Daoy (cell line): ENCODE measurements at places on chromosomes 2 and 18. TPM values are rescaled to one million over a fixed set of nuclear protein-coding genes. Genes with fewer than 3 reads are reported as not detected.

DNA sequence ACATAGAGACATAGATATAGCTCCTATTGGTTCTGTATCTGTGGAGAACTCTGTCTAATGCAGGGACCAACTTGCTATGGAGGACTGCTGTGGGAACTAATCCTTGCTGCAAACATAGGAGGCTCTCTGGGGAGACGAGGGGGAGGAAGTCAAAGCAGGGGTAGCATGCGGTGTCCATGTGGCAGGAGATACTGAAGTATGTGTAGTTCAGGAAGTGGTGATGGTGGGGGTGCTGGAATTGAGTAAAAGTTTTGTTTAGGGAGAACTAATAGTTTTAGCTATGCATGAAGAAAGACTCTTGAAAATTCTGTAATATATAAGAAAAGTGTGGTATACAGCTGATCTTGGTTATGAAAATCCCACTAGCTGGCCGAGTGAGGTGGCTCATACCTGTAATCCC is 62.0 kb downstream of the ANKRD44 start:
- peak; percentile 7 for DNase-seq

- DNase-seq, result no peak
Observed at GRCh38 chr2:58862244-58862643, 621.1 kb upstream of the FANCL start.

DNA sequence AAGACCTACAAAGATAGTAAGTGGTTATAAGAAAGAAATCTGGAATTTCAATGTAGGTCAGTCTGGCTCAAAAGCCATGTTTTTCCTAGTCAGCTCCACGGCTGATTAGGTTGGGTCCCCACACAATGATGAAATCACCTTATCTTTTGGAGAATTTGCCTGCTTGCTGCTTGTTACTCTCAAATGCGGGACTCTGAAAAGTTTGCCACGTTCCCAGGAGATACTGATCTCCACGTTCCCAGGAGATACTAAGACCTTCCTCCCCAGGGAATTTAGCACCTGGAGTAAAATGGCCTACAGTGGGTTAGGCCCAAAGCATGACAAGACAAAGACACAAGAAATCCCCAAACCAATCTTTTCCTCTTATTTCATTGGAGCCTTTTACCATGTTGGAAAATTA is 449.6 kb downstream of the TNS1 start:
- DNase-seq, result no peak

DNA sequence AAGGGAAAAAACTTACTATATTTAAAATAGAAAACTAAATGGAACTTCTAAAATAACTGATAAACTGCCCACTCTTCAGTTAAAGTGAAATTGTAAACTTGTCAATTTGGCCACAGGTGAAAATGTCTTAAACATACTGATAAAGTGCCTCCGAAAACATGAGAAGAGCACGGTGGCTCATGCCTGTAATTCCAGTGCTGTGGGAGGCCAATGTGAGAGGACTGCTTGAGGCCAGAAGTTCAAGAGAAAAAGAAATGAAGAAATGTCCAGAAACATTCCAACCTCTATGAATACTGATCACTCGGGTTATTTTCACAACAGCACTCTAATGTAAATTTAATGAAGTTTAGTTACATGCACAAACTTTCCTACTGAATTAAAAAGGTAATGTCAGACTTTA is 63.4 kb upstream of the DNER start:
- no peak for DNase-seq

DNA sequence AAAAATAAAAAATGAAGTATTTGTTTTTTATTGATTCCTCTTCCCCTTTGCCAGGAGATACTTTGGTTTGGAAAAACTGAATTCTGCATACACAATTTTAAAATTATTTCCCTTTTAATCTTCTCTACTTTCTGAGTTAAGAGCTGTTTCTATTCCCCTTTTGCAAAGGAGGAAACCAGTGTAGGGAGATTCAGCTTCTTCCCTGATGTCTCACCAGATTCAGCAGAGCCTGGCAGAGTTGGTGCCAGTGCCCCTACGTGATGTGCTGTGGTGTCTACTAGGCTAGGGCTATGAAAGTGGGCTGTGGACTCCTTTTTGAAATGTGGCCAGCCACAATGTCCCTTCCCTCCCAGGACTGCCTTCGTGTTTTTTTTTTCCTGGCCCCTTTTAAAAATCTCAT is 2.4 kb downstream of the RPE start:
- DNase-seq, result no peak

DNA sequence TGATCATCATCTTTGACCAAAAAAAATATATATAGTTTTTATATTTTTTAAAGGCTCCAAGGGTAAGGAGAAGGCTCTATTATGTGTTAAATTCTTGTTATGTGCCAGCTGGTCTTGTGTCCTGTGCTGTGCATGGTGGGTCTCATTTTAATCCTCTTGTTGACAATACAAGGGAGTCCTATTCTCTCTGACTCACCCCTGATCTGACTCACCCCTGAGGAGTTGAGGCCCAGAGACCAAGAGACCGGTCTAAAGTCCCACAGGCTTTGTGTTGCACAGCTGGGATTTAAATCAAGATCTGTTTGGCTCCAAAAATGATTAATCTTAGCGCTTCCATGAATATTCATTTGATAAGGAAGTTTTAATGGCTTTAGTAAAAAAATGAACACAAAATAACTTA is 25.7 kb downstream of the MC2R start:
- DNase-seq, result peak; percentile 79

GRCh38 chr2:43158259-43158880 is 68.0 kb downstream of the ZFP36L2 start:
- DNase-seq, result peak; percentile 89

NAT8 gene
- total RNA-seq, result not detected in 2 replicates

DNA sequence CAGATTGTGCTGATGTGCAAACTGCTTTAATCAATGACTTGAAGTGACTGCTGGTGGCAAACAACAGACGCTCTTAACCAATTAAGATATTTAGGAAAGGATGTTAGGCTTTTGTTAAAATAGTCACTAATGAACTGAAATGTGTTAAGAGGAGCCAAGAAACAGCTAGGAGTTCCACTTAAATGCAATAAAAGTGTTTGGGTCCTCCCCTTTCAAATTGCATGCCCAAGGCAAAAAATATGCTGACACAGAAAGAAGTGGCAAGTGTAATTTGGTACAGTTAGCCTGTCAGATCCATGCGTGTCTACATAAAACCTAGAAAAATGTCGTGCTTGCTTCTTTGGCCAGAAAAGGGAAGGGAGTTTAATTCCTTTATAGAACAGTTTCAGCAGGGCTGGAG is 61.9 kb downstream of the XRCC5 start:
- DNase-seq, result no peak

- no peak for DNase-seq
Observed at GRCh38 chr2:106876699-106877098, 9.3 kb downstream of the ST6GAL2 start.

FLACC1 gene
- not detected in 2 replicates for total RNA-seq

SCN9A gene
- 0.29 and 0.54 TPM in 2 replicates for total RNA-seq

KIF1A gene
- total RNA-seq, result 15.0 and 16.2 TPM in 2 replicates

DNA sequence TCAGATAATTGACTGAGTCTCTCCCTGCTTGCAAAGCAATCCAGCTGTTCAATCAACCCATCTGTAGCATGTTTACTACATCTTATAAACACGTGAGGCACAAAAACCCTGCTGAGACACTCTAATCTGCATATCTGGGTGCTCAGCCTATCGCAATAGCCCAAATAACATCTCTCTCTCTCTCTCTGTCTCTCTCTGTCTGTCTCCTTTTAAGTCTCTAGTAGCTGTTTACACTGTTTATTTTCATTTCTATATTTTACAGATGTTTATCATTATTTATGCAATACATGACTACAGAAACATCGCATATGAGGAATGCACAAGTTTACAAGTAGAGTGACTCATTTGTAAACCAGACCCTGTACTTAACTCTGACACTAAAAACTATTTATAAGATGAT is 422.1 kb upstream of the DSEL start:
- no peak for DNase-seq

GRCh38 chr18:7415081-7415894 is 151.8 kb upstream of the PTPRM start:
- DNase-seq, result peak; percentile 5

- no peak for DNase-seq
Observed at GRCh38 chr18:79558933-79559416, 120.6 kb upstream of the CTDP1 start.

POU3F3 gene
- total RNA-seq, result 5.8 and 6.5 TPM in 2 replicates

- DNase-seq, result no peak
Observed at GRCh38 chr18:3395466-3395865, 54.5 kb upstream of the TGIF1 start.

- peak; percentile 33 for DNase-seq
Observed at GRCh38 chr2:70509565-70509964, 44.1 kb downstream of the TGFA start.

DNA sequence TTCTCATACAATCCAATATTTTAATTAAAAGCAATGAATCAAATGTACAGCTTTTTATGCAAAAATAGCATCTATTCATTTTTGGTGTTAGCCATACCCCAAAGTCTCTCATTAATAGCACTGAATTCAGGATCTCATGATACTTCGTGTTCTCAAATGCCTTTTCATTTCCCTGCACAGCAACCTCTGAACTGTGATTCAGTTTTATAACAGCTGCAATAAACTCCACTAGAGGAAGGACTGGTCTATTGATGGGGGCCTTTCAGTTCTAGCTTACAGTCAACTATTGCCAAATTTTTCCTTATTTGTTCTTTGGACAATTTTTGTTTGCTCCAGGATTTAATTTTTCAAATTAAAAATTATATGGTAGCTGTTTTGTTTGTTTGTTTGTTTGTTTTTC is 4.8 kb upstream of the TMEM87B start:
- no peak for DNase-seq

- DNase-seq, result no peak
Observed at GRCh38 chr18:62766266-62766665, 50.9 kb downstream of the PHLPP1 start.

DYNAP gene
- not detected in 2 replicates for total RNA-seq

DNA sequence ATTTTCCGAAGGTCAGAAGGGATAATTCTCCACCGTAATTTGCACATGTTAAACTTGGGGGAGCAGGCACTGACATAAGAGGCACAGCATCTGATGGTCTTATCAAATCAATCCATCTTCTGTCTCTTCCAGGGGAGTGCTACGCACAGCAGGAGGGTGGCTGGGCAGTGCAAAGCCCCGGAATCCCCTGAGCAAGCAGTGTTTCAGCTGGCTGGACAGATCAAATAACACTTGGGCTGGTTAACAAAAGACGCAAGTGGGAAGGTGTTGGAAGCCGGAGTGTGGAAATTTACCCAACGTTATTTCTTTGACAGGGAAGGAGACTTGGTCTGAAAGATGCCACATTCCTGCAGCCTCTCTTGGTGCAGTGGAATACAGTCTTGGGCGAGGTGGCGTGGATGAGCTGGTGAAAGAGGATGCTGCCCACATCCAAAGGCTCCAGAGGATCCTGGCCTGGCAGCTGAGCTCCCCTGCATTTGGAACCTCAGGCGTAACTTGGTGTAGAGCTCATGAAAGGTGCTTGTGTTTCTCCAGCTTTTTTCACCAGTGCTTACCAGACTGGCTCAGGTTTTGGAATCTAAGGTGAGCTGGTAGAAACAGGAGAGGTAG is 103.0 kb downstream of the MAPK4 start:
- DNase-seq, result no peak

- no peak for DNase-seq
Observed at GRCh38 chr2:217614498-217614897, 388.3 kb downstream of the TNS1 start.

- DNase-seq, result peak; percentile 93
Observed at GRCh38 chr18:22667616-22668422, 250.1 kb upstream of the CTAGE1 start.
